Stimulated activated CD8-positive, alpha-beta memory T cell treated with anti-CD3 and anti-CD28 coated beads, Interleukin-4, amount 100 ng/mL, for 4 hours (primary cell): ENCODE measurements at places on chromosomes 16 and 17.
A peak's percentile ranks its signal among the peaks of the same experiment; 100 is the strongest.

DNA sequence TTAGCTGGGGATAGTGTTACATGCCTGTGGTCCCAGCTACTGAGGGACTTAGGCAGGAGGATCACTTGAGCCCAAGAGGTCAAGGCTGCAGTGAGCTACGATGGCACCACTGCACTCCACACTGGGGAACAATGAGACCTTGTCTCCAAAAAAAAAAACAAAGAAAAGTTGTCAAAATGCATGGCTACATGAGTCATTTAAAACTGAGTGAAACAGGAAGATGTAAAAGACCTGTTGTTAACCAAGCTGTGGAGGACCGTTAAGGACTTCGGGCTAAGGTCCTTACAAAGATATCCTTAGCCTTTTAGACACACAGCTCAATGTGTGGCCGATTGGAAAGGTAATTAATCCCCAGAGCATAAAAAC is 25.1 kb downstream of the ZP2 start:
- no peak for DNase-seq

DNA sequence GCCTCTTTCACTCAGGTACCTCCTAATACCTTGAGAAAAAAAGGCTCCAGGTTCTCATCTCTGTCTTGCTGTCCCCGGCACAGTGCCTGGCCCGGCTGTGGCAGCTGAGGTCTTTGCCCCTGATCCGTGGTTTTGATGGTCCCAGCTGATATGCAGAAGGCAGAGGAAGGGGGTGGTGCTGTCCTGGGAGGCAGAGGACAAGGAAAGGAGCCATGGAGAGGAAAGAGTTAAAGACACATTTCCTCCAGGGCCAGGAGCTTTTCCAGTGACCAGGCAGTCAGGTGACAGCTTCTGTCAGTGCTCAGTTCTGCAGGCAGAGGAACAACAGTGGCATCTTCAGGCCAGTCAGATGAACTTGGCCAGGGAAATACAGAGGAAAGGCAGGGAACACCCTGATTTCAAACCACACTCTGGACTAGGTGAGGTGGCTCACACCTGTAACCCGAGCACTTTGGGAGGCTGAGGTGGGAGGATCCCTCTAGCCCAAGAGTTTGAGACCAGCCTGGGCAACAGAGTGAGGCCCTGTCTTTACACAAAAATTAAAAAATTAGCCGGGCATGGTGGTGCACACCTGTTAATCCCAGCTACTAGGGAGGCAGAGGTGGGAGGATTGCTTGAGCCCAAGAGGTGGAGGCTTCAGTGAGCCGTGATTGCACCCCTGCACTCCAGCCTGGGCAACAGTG is 3.3 kb upstream of the COG1 start:
- no peak for DNase-seq

DNA sequence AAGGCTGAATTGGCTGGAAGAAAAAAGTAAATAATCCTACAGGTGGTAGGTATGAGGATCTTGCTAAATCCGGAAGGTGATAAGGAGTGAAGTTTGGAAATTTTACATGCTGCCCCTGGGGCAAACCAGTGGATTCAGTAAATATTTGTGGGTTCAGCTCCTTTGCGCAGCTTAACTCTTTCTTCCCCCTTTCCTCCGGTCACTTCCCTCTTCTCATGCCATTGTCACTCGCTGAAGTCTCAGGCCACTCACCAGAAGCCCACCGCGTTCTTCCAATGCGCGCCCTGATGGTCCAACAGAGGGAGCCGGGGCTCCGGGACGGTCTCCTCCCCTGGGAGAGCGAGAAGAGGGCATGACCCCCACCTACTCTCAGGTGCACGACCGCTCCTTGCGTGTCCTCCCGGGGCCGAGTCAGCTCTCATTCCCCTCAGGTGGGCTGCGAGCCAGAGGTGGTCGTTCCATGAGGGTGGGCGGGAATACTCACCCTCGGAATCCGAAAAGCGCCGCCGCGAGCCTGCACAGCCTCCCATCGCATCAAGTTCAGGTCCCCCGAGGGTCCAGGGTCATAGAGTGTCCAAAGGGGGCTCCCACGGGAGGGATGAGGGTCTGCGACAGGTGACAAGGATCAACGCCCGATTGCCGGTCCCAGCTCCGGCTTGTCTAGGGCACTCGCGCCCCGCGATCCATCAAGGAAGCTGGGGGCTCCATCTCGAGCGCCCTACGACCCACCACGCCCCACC is 474 bp downstream of the CLN3 start:
- no peak for DNase-seq

DNA sequence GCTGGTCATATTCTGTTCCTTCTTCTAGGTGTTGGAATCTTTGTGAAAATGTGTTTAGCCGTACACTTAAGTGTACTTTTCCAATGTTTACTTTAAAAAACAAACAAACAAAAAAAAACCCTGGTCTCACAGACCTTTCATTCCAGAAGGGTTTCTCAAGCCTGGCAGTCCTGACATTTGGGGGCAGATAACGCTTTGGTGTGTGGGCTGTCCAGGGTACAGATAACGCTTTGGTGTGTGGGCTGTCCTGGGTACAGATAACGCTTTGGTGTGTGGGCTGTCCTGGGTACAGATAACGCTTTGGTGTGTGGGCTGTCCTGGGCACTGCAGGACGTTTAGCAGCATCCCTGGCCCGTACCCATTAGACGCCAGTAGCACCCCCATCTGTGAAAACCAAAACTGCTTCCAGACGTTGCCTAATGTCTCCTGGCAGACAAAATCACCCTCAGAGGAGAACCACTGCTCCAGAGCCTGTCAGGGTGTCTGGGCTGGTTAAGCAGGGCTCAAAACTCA is 15.2 kb upstream of the FLCN start:
- no peak for DNase-seq

- no peak for DNase-seq
These were observed 24.4 kb upstream of the PMP22 start for GRCh38 chr17:15289285-15290183.

GRCh38 chr17:27862004-27862403 is 31.2 kb downstream of the LYRM9 start:
- DNase-seq: no peak

- no peak for DNase-seq
These were observed 18.4 kb upstream of the FBF1 start for GRCh38 chr17:75959051-75959838.

GRCh38 chr16:68776821-68777485 is 39.9 kb downstream of the CDH1 start:
- DNase-seq: no peak

DNA sequence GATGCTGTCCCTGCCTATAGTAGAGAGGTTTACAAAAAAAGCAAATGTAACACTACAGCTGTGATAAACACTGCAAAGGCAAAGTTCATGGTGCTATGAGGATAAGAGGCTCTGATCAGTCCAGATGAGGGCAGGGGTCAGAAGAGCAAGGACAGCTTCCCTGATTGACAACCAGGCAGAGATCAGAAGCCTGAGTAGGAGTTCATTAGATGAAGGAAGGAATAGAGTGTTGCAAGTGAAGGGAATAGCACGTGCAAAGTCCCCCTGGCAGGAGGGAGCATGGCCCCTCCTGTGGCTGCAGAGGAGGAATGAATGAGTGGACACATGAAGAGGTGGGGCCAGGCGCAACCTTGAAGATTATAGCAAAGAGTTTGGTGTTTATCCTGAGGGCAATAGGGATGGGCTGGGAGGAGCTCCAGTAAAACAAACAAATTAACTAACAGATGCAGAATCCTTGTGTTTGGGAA is 208.4 kb upstream of the IRX5 start:
- no peak for DNase-seq

DNA sequence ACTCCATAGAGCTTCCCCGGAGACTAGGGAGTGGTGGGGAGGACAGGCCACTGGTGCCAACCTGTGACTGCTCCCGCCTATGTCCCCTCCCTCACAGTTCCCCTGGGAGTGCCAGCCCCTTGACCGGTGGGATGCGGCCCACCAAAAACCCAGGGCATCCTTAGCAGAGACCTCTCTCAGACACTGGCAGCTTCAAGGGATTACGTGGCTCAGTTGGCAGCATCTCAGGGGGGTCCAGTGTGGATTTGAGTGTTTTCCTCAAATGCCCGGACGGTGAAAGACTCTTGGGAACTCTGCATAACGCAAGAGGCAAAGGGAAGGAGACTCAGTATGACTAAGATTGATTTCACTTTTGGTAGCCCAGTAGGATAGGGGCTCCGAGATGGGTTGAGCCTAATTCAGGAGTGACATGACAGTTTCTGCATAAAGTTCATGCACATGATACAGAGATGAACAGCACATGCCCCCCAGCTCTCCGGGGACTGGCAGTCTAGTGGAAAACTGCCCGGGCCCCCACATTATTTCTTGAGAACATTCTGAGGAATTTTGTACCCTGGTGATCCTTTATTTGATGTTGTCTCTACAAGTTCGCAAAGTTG is 50.4 kb downstream of the TRARG1 start:
- no peak for DNase-seq

DNA sequence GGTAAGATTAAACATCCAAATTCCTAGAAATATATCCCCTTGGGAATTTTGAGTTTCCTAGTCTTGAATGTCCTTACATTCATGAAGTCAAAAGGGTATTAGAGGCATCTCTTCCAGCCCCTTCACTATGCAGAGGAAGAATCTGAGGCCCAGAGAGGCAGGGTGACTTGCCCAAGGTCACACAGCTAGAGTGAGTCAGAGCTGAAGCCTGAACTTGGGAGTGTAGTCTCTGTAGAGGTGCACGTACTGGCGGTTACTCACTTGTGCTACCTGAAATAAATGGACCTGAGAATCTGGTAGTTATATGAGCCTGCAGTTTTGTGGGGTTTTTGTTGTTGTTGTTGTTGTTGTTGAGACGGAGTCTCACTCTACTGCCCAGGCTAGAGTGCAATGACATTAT is 164.0 kb downstream of the XYLT1 start:
- DNase-seq: no peak

DNA sequence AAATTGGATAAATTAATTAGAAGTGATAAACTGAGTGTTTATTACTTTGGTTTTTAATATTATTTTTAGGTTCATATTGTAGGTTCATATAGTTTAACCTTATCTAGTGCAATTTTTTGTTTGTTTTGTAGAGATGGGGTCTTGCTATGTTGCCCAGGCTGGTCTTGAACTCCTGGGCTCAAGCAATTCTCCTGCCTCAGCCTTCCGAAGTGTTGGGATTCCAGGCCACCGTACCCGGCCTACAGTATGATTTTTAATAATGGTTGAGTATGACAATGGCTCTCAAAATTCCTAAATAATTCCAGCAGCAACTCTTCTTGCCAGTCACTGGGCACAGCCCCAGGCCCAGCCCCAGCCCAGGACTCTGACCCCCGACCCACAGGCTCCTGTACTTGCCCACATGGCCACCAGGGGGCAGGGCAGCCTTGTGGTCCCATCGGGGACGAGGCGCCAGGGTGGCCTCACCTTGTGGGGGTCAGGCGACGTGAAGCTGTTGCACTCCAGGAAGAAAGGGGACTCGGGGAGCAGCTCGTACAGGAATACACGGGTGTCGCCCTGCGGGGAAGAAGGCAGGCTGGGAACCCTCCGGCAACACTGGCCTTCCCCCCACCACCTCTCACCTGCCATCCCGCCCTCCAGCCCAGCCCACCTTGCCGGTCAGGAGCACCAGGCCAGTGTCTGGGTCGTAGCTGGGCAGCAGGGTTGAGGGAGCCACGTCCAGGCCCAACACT is 7.9 kb upstream of the PAM16 start:
- DNase-seq: peak; percentile 51

DNA sequence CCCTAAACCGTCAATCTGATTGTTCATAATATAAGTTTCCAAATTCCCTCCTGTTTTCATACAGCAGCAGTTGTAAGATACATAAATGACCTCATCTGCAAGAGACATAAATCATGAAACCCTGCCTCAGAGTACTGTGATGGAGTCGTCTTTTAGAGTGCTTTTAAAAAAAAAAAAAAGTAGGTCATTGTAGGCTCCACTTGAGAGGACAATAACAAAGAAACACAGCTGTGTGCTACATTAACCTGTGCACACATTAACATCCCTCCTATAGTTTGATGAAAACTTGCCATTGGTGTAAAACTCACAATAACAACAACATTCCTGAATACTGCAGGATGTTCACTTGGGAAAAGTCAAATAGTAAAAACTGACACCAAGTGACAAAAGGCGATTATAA is 56.5 kb downstream of the XPO6 start:
- no peak for DNase-seq

GRCh38 chr17:38556239-38556638 is 49.5 kb downstream of the SRCIN1 start:
- no peak for DNase-seq
